ENCODE measurements at places on chromosomes 5 and 9. TPM values are rescaled to one million over a fixed set of nuclear protein-coding genes. Genes with fewer than 3 reads are reported as not detected.

The SLC46A2 gene
- polyA plus RNA-seq = not detected

The HACD4 gene
- 5.3 TPM for polyA plus RNA-seq

The ARID3C gene
- not detected for polyA plus RNA-seq

The ADAMTSL2 gene
- 0.07 TPM for polyA plus RNA-seq

- no peak for DNase-seq
Observed at GRCh38 chr5:69136293-69136692, 30.7 kb upstream of the CCNB1 start.

DNA sequence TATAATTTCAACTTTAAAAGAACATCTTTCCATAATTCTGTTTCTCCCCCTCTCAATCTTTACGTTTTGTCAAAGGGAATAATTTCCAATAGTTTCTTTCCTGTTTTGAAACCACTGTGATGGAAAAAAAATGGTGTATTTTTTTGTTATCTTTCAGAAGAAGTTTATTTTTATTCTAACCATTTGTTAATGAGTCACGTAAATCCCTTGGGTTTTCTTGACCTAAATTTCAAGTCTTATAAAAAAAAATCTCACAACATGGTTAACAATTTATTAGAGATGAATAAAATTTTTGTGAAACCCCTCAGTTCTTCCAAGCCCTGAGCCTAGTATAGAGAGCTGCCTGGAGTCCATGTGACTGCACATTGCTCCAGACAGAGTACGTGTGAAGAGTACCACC lies 106.1 kb upstream of the FBXL17 start:
- no peak for DNase-seq

GRCh38 chr9:122498883-122499288 lies 11.7 kb upstream of the OR1J2 start:
- DNase-seq = peak; percentile 16

GRCh38 chr9:122453677-122454135 lies 24.0 kb downstream of the OR1J1 start:
- no peak for DNase-seq
